Activated CD4-positive, CD25-positive, alpha-beta regulatory T cell (primary cell): ENCODE measurements at places on chromosomes 5 and 9.

DNA sequence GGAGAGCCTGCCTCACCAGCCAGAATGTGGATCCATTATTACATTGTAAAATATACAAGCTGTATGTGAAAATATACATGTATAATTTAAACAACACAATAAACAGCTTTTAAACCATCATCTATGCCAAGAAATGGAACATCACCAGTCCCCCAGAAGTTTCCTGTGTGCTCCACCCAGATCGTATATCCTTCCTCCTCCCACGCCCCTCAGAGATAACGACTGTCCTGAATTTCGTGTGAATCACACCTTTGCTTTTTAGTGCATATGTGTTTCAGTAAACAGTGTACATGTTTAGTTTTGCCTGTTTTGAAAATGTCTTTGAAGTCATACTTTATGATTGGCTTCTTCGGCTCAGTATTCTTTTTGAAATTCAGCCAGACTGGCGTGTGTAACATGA lies 134.6 kb upstream of the MYO10 start:
- DNase-seq: no peak

DNA sequence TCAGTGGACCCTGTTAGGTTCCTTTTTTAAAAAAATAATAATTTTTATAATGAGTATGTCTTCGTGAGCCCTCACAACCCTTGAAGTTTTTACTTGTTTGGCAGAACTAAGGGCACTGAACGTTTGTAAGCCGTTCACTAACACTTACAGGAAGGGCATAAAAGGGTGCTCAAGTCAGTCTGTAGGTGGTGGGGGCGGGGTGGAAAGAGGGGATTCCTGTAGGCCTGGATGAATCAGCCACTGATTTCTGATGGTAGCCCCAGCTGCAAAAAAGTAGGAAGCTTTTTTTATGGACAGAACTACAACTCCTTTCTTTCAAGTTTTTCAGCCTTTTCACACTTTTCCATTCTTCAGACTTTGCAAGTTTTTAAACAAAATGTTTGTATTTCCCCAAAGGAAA lies 35.8 kb downstream of the PIK3R1 start:
- no peak for DNase-seq

DNA sequence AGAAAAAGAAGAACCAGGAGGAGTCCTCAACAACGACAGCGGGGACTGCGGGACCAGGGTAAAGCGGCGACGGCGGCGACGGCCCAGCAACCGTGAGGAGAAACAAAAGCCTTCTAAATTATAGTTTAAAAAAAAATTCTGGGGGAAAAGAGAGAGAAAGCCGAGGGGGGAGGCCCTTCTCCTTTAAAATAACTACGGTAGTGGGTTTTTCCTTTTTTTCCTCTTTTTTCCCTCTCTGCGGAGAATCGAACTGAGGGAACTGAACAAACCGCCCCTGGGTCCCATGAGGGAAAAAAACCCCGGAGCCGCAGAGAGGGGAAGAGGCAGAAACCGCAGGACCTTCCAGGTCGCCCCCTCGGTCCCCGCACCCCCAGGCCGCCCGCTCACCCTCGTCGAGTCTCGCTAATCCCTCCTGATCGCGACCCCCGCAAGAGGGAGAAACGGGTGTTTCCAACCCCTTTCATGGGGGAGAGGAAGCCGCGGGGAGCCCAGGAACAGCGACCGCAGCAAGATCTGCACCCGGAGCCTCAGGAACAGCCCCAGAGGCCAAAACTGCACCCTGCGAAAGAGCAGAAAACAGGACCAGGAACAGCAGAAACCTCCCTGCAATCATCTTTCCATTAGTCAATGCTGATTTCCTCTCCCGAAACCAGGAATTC lies 453 bp downstream of the CPEB4 start:
- DNase-seq: no peak

DNA sequence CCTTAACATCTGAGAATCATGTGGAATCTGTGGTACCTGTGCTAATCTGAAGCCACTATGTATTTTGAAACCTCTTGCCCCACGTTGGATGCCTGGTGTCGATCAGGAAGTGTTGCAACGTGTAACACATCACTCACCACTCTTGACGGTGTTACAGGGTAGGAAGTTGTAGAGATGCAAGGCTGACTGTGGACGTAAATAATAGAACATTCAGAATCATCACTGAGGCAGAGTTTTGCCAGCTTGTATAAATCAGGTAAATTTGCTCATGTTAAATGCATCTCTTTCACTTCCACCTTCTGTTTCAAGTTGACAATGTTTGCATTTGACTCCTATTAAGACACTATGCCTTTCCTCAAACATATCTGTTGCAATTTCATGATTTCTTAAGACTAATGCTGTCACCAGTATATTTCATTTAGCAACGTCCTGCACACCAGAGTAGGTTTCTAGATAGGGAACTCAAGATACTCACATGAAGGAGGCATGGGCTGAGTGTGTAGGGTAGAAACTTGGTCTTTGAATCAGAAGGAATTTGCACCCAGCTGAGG lies 38.1 kb downstream of the BASP1 start:
- DNase-seq: no peak

GRCh38 chr9:93009337-93010015 lies 49.0 kb upstream of the SUSD3 start:
- DNase-seq: no peak

DNA sequence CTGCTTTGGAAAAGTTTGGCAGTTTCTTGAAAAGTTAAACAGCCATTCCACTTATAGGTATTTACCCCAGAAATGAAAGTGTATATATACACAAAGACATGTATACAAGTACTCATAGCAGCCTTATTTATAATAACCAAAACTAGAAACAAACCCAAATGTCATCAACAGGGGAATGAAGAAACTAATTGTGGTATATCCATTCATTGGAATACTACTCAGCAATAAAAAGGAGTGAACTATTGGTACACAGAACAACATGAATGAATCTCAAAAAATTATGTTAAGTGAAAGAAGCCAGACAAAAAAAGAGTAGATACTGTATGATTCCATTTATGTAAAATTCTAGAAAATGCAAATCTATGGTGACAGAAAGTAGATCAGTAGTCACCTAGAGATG lies 2.7 kb downstream of the MORN5 start:
- no peak for DNase-seq

DNA sequence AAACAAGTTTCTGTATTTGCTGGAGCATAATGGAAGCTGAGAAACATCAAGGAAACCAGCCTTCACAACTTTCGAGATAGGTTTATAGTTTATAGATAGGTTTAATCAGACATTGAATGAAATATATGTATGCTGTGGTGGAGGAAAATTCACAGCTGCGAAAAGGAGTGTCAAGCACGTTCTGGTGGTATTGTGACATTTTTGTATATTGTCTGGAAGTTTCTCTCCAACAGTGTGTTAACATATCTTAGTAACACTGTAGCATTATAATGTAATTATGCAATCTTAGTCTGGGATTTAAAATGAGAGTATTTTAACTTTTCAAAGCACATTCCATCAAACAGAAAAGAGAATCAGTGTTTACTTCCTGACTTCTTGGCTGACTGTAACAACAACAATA lies 50.0 kb downstream of the FCHO2 start:
- DNase-seq: no peak

- no peak for DNase-seq
These were observed 108.4 kb downstream of the PSD2 start for GRCh38 chr5:139903795-139904565.

GRCh38 chr5:88854769-88855168 lies 28.2 kb downstream of the MEF2C start:
- DNase-seq: no peak

GRCh38 chr5:81316571-81316970 lies 15.2 kb downstream of the ZCCHC9 start:
- no peak for DNase-seq

- no peak for DNase-seq
These were observed at the start of gene HMHB1 for GRCh38 chr5:143812085-143812705. TSS of gene HMHB1 (plus strand) at chr5:143812161.

GRCh38 chr9:136140966-136141365 lies 22.3 kb upstream of the TMEM250 start:
- DNase-seq: no peak

- no peak for DNase-seq
These were observed 211.8 kb downstream of the NR3C1 start for GRCh38 chr5:143191720-143192119.

GRCh38 chr5:17748201-17748600 lies 113.9 kb downstream of the TAF11L14 start:
- no peak for DNase-seq

DNA sequence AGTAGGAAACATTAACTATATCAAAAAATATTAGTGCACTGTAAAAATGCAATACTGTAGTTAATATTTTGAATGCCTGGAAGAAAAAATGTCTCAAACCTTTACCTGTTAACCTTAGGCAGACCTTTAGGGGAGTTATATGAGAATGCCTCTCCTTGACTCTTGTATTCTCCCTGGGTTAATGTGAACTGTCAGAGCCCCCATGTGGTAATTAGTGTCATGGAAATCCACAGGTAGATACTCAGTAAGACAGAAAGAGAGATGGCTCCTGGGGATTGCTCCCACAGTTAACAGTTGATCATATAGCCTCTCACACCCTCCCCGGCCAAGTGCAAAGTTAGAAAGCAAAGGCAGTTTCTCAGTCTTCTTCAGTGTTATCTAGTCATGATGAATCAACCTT lies 742.8 kb downstream of the NR2F1-AS1 start:
- no peak for DNase-seq

GRCh38 chr5:149013796-149014195 lies 49.1 kb downstream of the SH3TC2 start:
- DNase-seq: no peak

DNA sequence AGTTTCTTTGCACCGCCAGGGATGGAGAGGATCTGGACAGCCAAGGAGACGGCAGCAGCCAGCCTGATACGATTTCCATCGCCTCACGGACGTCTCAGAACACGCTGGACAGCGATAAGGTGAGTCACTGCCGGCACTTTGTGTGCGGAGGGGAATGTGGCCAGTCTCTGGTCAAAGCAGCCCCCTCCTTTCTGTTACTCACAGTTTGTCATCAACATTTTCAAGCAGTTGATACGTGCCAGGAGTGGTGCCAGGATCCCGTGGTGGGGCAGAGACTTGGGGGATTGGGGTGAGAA lies 175.1 kb upstream of the OTULINL start:
- DNase-seq: no peak

DNA sequence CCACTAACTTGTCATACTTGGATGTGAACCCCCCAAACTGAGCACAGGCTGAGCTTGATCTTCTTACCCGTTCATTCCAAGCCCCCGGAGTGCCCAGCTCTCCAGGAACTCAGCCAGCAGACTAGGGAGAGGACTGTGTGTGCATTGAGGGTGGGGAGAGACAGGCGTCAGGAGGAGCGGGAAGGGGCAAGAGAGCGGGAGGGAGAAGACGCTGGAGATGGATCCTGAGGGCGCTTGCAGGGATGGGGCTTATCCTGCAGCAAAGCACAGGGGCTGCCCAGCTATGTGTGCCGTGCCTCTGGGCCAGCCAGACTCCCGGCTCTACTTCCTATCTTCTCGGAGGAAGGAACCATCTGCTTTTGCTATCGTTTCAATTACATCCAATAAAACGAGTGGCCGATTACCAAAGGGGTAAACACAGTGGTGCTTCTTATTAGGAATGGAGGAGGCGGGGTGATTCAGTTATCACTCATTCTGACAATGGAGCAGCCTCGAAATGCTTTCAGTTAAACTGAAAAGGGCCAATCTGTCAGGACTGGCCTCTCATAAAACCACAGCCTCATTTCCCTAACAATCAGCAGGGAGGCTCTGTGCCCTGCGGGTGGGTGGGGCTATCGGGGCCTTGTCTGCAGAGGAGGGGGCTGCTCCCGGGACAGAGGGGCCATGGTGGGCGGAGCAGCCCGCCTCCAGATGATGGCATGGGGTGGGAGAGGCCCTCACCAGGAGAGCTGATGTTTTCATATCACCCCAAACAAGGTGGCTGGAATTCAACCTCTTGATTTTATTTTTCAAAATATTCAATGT lies 168.2 kb downstream of the DAB2IP start:
- no peak for DNase-seq

GRCh38 chr9:129318121-129319075 lies 140.3 kb upstream of the IER5L start:
- no peak for DNase-seq

- no peak for DNase-seq
These were observed 1.3 kb downstream of the NR4A3 start for GRCh38 chr9:99822806-99823591.

- no peak for DNase-seq
These were observed 70.0 kb upstream of the IL17B start for GRCh38 chr5:149448831-149449714.

- no peak for DNase-seq
These were observed 129.0 kb upstream of the ALDH1B1 start for GRCh38 chr9:38263532-38263931.

DNA sequence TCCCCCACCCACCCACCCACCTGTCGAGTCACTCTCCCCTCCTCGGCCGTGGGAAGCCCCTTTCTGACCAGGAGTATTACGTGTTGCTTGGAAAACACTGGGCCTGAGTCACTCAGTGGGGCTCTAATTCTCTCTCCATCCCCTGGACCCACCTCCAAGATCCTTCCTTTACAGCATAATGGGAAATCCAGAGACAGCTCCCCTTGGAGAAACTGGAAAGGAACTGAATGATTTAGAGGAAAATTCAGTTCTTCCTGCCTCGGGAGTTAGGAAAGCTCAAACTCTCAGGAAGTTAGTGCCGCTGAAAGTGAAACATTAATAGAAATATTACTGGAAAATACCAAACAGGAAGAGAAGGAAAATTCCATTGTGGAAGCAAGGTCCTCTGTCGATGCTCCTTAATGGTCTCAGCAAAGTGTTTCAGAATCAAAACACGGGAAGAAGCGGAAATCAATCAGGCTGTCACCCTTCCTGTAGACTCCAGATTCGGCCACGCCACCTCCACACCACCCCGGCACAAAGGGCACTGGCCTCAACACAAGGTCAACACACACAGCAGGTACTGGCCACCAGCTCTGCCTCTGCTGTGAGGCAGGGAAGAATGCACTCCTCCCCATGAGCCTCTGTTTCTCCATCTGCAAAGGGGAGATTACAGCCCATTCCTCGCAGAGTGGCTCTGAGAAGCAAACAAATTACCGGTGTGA lies 9.6 kb downstream of the SHB start:
- DNase-seq: no peak

DNA sequence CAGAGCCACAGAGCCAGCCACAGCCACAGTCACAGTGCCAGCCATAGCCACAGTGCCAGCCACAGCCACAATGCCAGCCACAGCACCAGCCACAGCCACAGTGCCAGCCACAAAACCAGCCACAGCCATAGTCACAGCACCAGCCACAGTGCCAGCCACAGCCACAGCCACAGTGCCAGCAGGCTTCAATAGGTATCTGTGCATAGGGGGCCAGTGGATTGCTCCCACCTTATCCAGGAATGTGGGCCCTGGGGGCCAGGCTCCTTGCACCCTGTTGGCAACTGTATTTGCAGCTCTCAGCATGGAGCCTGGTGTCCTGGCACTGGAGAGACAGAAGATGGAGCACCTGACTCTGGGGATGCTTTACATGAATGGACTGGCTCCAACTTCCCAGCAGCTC lies 111.7 kb upstream of the IRX2 start:
- DNase-seq: no peak
